Activated CD4-positive, alpha-beta T cell treated with anti-CD3 and anti-CD28 coated beads, Interleukin-2, amount 50 U/mL, for 24 hours (primary cell): ENCODE measurements at places on chromosomes 5 and 9.

DNA sequence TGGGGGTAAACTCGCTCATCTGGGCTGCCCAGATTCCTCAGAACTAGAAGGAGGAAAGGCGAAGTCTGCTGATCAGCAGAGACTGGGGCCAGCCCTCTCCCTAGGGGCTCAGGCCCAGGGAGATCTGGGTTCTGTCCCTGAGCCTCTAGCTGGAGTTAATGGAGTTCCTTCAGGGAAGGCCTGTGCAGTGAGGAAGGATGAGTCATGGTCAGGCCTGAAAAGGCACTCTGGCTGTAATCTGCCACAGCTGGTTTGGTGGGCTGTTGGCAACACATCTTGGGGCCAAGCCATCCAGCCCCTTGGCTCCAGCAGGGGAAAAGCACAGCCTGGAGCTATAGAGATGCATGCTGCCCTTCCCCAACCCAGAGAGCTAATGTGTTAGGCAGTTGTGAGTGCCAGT, 459.6 kb downstream of the PRELID2 start:
- no peak for DNase-seq

- DNase-seq: no peak
Observed at GRCh38 chr9:91847581-91848091, 102.4 kb downstream of the ROR2 start.

- DNase-seq: no peak
Observed at GRCh38 chr9:113711251-113711650, 164.9 kb upstream of the ZNF618 start.

DNA sequence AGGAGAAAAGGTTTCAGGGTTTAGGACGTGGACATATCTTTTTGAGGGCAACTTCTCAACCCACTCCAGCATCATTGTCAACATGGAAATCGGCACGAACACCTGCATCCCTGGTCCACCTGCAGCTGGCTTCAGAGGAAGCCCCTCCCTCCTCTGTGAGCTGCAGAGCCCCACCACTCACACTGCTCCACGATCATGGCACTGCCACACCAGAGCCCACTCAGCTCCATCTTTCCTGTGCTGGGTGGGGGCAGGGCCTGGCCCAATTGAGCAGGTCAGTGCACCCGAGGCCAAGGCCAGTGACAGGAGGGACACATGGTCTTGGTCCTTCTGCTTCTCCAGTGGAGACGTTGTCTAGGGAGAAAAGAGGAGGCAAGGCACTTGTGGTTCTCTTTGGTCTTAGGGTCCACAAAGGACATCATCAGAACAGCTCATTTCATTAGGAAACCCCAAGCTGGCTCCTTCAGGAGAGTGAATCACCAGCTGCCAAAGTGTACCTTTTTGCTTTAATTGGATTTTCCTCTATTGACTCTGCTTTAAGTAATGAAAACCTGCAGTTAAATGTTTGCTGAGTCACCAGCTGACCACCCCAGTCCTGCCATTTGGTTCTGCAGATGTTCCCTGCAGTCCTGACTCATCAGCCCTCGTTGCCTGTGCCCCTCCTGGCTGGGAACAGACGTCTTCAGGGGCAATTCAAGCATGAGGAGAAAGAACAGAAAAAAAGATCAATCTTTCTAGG, 56.2 kb downstream of the UBE2QL1 start:
- DNase-seq: no peak

- no peak for DNase-seq
Observed at GRCh38 chr5:171579976-171580411, 160.5 kb downstream of the FGF18 start.

- no peak for DNase-seq
Observed at GRCh38 chr9:126833710-126834345, 26.6 kb upstream of the ZBTB34 start.
